ENCODE measurements at places on chromosomes 1 and 21. TPM values are rescaled to one million over a fixed set of nuclear protein-coding genes. Genes with fewer than 3 reads are reported as not detected.

DNA sequence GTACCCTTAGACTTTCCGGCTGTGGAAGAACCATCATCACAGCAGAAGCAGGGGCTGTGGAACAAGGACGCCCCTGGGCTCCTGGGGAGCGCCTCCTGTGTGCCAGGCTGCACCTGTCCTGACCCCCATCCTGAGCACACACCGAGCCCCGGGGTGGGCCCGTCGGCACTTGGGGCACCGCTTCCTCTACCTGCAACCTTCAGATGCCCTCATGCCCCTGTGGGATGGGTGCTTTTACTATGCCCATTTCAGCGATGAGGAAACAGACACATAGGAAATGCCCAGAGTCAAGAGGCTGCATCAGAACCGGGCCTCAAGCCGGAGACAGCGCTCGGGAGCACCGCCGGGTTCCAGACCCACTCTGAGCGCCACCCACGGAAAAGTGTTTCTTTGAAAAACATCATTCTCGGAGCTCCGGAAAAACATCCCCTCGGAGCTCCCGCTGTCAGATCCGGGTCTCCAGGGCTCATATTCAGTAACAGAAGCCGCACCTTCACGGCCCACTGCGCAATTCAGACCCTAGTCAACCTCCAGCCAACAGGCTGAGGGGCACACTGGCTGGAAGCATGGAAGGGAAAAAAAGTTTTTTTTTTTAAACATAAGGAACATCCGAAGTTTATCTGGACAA is 8.0 kb downstream of the TPRG1L start:
- no peak for DNase-seq

Gene OR2T11
- total RNA-seq = not detected

DNA sequence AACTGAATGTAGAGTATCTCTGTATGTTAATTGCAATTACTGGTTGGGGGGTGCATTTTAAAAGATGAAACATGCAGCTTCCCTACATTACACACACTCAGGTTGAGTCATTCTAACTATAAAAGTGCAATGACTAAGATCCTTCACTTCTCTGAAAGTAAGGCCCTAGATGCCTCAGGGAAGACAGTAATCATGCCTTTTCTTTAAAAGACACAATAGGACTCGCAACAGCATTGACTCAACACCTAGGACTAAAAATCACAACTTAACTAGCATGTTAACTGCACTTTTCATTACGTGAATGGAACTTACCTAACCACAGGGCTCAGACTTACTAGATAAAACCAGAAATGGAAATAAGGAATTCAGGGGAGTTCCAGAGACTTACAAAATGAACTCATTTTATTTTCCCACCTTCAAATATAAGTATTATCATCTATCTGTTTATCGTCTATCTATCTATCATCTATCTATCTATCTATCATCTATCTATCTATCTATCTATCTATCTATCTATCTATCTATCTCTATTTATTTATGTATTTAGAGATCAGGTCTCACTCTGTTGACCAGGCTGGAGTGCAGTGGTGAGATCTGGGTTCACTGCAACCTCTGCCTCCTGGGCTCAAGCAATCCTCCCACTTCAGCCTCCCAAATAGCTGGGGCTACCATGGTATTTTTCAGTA is 47.8 kb downstream of the CHML start:
- DNase-seq = peak; percentile 54

GRCh38 chr1:221477252-221477651 is 264.6 kb downstream of the DUSP10 start:
- DNase-seq = no peak

Gene RAP1GAP
- total RNA-seq = not detected

- no peak for DNase-seq
Observed at GRCh38 chr21:41965045-41965444, 11.2 kb upstream of the C2CD2 start.

DNA sequence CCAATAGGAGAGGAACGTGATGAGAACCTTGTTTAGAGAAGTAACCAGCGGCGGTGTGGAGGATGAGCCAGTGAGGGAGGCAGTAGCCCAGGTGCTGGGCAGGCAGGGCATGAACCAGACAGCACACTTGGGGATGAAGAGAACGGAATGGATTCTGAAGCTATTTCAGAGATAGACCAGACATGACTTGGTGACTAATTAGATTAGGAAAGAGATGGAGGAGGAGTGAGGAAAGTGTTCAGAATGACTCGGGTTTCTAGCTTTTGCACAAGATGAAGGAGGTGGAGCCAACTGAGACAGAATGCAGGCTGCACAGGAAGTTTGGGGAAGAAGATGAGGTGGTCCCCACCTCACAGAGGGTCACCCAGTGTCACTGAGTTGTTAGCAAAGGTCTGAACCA is 5.1 kb downstream of the PEF1 start:
- peak; percentile 89 for DNase-seq

- peak; percentile 79 for DNase-seq
Observed at GRCh38 chr1:66371233-66372005, 162.5 kb upstream of the SGIP1 start.

Gene BGLAP
- not detected for total RNA-seq

DNA sequence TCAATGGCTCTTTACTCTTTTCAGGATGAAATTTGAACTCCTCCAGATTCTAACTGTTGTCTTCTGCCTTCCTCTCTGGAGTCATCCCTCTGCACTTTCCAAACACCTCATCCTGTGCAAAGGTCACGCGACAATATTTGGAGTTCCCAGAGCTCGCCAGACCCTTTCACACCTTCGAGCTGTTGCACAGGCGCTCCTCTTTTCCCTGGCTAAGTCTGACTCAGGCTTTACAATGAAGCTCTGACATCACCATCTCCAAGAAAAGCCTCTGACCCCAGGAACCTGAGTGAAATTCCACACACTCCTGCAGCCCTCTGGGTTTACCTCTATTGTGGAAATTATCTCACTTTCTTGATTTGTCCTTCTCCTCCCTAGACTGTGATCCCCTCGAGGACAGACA is 270.3 kb downstream of the RGS7 start:
- no peak for DNase-seq

- no peak for DNase-seq
Observed at GRCh38 chr1:116334868-116335635, 38.0 kb upstream of the ATP1A1 start.

Gene VSIG8
- total RNA-seq = not detected

DNA sequence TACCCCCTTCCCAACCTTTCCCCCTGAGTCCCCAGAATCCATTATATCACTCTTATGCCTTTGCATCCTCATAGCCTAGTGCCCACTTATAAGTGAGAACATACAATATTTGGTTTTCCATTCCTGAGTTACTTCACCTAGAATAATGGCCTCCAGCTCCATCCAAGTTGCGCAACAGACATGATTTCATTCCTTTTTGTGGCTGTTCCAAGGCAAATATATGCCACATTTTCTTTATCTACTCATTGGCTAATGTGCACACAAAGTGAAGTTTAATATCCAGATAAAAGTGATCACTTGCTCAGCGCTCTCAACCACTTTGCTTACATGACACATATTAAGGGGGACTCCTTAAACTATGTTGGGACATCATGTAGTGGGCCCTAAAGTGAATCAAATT is 72.4 kb upstream of the TIAM1 start:
- no peak for DNase-seq

Data from fibroblast of villous mesenchyme (primary cell).